GM23248 (cell line): ENCODE measurements at places on chromosomes 7 and 10.
A peak's percentile ranks its signal among the peaks of the same experiment; 100 is the strongest.

GRCh38 chr10:113486531-113486930, 66.3 kb upstream of the HABP2 start:
- H3K36me3 ChIP-seq: no peaks in the 10 kb centered on the region
- H3K4me1 ChIP-seq: peaks cover 24% of the 10 kb centered on the region
- no peaks in the 10 kb centered on the region for H3K27me3 ChIP-seq

DNA sequence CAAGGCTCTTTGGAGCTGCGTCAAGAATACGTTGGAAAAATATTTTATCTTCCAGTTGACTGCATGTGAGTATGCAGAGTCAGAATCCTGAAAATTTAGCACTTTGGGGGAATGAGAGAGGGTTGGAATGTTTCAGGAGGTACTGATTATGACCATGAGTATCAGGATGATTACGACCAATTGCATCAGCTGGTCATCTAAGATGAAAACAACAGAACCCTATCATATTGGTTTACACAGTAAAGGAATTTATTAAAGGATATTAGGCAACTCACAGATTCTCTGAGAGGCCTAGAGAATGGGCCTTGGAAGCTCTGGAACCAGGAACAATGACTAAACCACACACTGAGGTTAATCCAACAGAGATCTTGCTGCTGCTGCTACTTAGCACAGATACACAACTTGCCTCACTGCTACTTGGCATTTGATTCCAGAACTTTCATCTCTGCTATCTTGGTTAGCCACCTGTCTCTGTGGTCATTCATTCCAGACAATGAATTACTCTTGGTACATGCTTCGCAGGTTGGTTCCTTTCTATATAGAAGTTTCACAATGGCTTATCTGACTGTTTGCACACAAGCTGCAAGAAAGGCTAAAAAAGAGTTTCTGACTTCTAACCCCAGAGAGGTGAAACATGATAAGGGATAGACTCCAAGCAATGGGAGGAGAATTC, 68.0 kb upstream of the CTTNBP2 start:
- H3K27ac ChIP-seq: no peak overlapping the region
- H3K4me3 ChIP-seq: no peak overlapping the region
- DNase-seq: peak; percentile 0
- H3K36me3 ChIP-seq: no peaks in the 10 kb centered on the region

- H3K27ac ChIP-seq: no peak overlapping the region
- no peaks in the 10 kb centered on the region for H3K27me3 ChIP-seq
- DNase-seq: no peak
- H3K4me1 ChIP-seq: no peaks in the 10 kb centered on the region
- no peak overlapping the region for H3K4me3 ChIP-seq
Observed at GRCh38 chr7:28872226-28872625, 85.9 kb downstream of the TRIL start.

GRCh38 chr10:74223755-74224529, 72.9 kb downstream of the ADK start:
- H3K4me3 ChIP-seq: peak overlapping the region; percentile 31
- peak overlapping the region; percentile 81 for H3K27ac ChIP-seq
- H3K4me1 ChIP-seq: peaks cover 32% of the 10 kb centered on the region
- H3K27me3 ChIP-seq: no peaks in the 10 kb centered on the region
- H3K36me3 ChIP-seq: no peaks in the 10 kb centered on the region
- peak; percentile 72 for DNase-seq

GRCh38 chr7:37344886-37345579, 103.6 kb downstream of the ELMO1 start:
- H3K4me1 ChIP-seq: no peaks in the 10 kb centered on the region
- H3K4me3 ChIP-seq: no peak overlapping the region
- DNase-seq: no peak
- H3K36me3 ChIP-seq: no peaks in the 10 kb centered on the region
- H3K27me3 ChIP-seq: no peaks in the 10 kb centered on the region
- no peak overlapping the region for H3K27ac ChIP-seq

DNA sequence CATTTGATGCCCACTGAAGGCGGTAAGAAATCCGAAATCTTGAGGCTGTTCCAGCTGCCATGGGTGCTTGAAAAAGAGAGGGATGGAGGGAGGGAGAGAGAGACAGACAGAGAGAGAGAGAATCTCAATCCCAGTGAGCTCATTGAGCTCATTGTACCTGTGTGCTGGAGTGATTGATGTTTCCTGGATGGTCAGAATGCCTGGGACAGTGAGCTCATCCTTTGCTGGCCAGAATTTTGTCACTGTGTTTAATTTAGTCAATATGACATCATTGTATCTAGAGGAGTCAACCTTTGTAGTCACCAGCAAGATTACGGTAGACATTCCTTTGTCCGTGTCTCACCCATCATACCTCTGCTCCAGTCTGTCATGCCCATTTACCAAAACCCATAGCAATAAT, 625.4 kb upstream of the POM121L12 start:
- no peak overlapping the region for H3K4me3 ChIP-seq
- DNase-seq: no peak
- H3K27ac ChIP-seq: no peak overlapping the region
- H3K4me1 ChIP-seq: no peaks in the 10 kb centered on the region
- H3K27me3 ChIP-seq: no peaks in the 10 kb centered on the region
- no peaks in the 10 kb centered on the region for H3K36me3 ChIP-seq

DNA sequence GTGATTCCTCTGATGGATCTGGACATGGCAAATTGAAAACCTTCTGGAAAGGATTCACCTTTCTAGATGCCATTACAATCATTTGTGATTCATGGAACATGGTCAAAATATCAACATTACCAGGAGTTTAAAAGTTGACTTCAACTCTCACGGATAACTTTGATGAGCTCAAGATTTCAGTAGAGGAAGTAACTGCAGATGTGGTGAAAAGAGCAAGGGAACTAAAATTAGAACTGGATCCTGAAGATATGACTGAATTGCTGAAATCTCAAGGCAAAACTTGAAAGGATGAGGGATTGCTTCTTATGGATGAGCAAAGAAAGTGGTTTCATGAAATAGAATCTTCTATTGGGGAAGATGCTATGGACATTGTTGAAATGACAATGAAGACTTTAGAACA, 293.6 kb downstream of the ARHGAP12 start:
- H3K4me3 ChIP-seq: no peak overlapping the region
- no peaks in the 10 kb centered on the region for H3K36me3 ChIP-seq
- DNase-seq: no peak
- H3K27me3 ChIP-seq: no peaks in the 10 kb centered on the region
- H3K27ac ChIP-seq: peak overlapping the region; percentile 10
- H3K4me1 ChIP-seq: peaks cover 17% of the 10 kb centered on the region

DNA sequence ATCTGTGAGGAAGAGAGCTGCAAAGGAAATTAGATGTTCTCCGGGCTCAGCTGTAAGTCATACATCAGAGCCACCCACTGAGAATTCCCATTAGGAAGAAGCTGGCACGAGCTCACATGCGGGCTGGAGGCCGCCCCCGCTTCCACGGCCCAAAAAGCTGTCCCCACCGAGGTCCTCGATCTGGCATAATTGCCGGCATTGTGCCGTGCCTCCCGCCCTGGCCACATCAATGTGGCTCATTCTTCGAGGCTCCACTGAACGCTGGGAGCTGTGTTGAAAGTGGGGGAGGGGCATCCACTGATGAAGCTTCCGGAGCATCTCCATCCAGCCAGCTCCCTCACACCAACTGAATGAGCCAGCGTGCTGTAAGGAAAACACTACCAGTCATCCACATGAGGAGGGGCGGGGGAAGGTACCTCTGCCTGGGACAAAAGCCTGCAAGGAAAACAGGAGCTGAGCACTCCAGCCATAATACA, 173.1 kb downstream of the PTPRN2 start:
- no peak overlapping the region for H3K4me3 ChIP-seq
- peak; percentile 9 for DNase-seq
- H3K36me3 ChIP-seq: no peaks in the 10 kb centered on the region
- no peaks in the 10 kb centered on the region for H3K4me1 ChIP-seq
- no peak overlapping the region for H3K27ac ChIP-seq

DNA sequence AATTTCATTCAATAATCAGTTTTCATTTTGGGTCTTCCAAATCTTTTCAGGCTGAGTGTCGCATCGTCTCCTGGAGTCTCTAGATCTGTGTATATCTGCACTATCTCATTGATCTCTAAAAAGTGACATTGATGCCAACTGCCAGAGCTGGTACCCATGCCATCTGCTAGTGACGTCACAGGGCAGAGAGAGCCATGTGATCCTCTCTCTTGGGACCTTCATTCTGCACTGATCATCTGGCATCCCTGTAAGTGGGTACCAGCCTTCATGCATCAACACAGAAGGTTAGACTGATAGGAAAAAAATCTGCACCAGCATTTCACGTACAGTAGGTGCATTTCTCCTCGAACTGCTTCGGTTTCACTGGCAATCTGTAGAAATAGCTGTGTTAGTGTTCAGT, at the start of gene NEUROD6:
NEUROD6 (minus strand) TSS at position 124 of the 400 bp plus-strand sequence. CDS start 1,458 bp downstream, outside the sequence.
- DNase-seq: no peak
- H3K4me1 ChIP-seq: no peaks in the 10 kb centered on the region
- H3K36me3 ChIP-seq: no peaks in the 10 kb centered on the region
- H3K4me3 ChIP-seq: no peak within 1 kb of the TSS
- H3K27ac ChIP-seq: no peak within 1 kb of the TSS

- DNase-seq: peak; percentile 9
- peaks cover 17% of the 10 kb centered on the region for H3K4me1 ChIP-seq
- H3K27ac ChIP-seq: no peak overlapping the region
Observed at GRCh38 chr7:18760046-18760445, 264.5 kb downstream of the HDAC9 start.

- no peak overlapping the region for H3K4me3 ChIP-seq
- DNase-seq: no peak
- H3K36me3 ChIP-seq: no peaks in the 10 kb centered on the region
- no peaks in the 10 kb centered on the region for H3K27me3 ChIP-seq
- H3K27ac ChIP-seq: no peak overlapping the region
Observed at GRCh38 chr7:112749775-112750174, 40.4 kb downstream of the TMEM168 start.

GRCh38 chr7:390761-391410, 100.9 kb downstream of the FOXL3 start:
- H3K4me1 ChIP-seq: no peaks in the 10 kb centered on the region
- H3K27ac ChIP-seq: no peak overlapping the region
- no peaks in the 10 kb centered on the region for H3K27me3 ChIP-seq
- H3K36me3 ChIP-seq: no peaks in the 10 kb centered on the region
- DNase-seq: no peak

DNA sequence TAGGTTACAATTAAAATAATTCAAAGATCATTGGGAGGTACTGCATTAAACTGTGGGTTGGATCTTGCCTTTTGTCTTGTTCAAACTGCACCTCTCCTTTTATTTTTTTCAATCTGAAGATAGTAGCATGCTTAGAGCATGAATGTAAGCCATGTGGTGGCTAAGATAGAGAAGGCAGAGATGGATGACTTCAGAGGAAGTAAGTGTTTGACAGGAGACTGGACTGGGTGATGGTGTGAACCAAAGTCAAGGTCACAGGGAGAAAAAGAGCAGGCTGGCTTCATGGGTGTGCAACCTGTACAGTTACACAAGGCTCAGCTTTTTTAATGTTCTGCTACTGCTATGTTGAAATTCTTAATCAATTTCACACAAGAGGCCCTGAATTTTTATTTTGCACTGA, 85.6 kb downstream of the ZEB1 start:
- H3K4me1 ChIP-seq: peaks cover 40% of the 10 kb centered on the region
- H3K27me3 ChIP-seq: no peaks in the 10 kb centered on the region
- no peak overlapping the region for H3K27ac ChIP-seq
- 0 out of 2 replicates have a peak, but pooled peaks cover 3% of the 10 kb centered on the region for H3K36me3 ChIP-seq
- peak; percentile 46 for DNase-seq

DNA sequence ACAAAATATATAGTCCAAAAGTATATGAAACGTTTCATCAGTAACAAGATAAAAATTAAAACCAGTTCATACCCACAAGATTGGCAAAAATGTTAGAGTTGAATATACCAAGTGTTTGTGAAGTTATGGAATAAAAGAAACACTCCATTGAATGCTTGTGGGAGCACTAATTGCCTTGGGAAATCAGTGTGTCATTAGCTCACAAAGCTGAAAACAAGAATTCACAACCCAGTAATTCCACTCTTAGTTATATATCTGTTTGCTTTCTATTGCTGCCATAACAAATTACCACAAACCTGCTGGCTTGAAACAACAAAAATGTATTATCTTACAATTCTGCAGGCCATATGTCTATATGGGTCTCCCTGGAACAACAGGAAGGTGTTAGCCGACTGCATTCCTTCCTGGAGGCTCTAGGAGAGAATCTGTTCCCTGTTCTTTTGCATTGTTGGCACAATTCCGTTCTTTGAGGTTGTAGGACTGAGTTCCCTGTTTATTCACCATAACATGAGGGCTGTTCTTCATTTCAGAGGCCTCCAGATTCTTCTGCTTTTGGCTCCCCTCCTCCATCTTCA, 45.7 kb downstream of the SEM1 start:
- no peaks in the 10 kb centered on the region for H3K36me3 ChIP-seq
- no peak overlapping the region for H3K4me3 ChIP-seq
- no peaks in the 10 kb centered on the region for H3K4me1 ChIP-seq
- H3K27me3 ChIP-seq: no peaks in the 10 kb centered on the region
- DNase-seq: no peak

GRCh38 chr7:133040178-133040577, 41.7 kb downstream of the CHCHD3 start:
- no peaks in the 10 kb centered on the region for H3K4me1 ChIP-seq
- DNase-seq: no peak
- H3K27ac ChIP-seq: no peak overlapping the region
- H3K4me3 ChIP-seq: no peak overlapping the region
- no peaks in the 10 kb centered on the region for H3K27me3 ChIP-seq

DNA sequence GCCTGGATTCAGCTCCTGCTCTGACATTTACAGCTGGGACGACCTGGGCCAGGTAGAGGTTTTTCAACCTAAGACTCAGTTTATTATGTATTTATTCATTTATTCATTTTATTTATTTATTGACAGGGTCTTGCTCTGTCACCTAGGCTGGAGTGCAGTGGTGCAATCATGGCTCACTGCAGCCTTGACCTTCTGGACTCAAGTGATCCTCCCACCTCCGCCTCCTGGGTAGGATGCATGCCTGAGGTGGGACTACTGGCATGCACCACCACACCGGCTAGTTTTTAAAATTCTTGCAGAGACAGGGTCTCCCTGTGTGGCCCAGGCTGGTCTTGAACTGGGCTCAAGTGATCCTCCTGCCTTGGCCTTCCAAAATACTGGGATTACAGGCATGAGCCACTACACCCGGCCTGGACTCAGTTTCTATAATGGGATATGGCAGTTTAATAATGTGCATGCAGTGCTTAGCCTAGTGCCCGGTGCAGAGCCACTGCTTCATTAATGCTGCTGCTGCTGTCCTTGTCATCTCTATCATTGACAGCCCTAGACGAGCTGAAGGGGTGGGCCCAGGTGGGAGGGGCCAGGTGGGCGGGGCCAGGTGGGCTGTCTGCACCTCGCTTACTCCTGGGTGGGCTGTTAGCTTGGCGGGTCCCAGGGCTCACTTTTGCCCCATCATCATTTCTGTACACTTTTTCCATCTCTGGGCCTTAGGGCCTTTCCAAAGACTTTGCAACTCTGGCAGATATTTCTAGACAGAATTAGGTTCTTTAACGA, 92.6 kb downstream of the LHPP start:
- no peak overlapping the region for H3K4me3 ChIP-seq
- no peaks in the 10 kb centered on the region for H3K27me3 ChIP-seq
- DNase-seq: no peak
- no peak overlapping the region for H3K27ac ChIP-seq
- no peaks in the 10 kb centered on the region for H3K4me1 ChIP-seq
